ENCODE measurements at places on chromosomes 16 and 17. TPM values are rescaled to one million over a fixed set of nuclear protein-coding genes. Genes with fewer than 3 reads are reported as not detected.

FGF11 gene
- polyA plus RNA-seq = 30.4 TPM

- DNase-seq = no peak
Observed at GRCh38 chr17:57415751-57416207, 159.5 kb downstream of the MSI2 start.

GRCh38 chr17:74259667-74260524 lies 14.1 kb upstream of the DNAI2 start:
- no peak for DNase-seq

MPO gene
- polyA plus RNA-seq = not detected

- DNase-seq = no peak
Observed at GRCh38 chr17:2198927-2199326, 104.7 kb downstream of the SMG6 start.

CDH5 gene
- polyA plus RNA-seq = 0.05 TPM

WNT9B gene
- 0.12 TPM for polyA plus RNA-seq

DNA sequence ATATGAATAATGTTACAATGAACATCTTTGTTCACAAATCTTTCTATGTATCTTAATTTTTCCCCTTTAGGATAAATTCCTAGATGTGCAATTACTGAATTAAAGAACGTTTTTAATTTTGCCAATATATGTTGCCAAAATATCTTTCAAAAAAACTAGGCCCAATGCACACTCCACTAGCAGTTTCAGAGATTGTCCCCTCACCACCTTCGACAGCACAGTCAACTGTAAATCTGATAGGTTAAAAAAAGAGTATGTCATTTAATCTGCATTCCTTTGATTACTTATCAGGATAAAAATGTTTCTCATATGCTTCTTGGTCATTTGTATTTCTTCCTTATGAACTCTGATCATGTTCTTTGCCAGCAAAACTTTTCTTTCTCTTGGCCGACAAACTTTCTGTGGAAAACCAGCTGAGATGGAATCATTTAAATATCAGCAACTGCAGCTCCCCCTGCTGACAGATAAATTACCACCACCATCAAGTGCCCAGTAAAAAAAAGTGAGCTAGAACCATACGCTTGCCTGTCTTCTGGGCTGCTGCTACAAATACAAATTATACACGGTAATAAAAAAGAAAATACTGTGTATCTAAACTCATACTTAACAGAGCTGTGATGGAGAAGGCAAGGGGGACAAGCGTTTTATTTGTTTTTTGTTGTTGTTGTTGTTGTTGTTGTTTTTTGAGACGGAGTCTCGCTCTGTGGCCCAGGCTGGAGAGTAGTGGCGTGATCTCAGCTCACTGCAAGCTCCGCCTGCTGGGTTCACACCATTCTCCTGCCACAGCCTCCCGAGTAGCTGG lies 19.6 kb upstream of the KANSL1 start:
- no peak for DNase-seq

- no peak for DNase-seq
Observed at GRCh38 chr17:74935585-74936469, at the start of gene OTOP3. Gene OTOP3, plus strand, starts transcription at chr17:74935898. Its CDS starts 24 bp downstream, at chr17:74935922.

- DNase-seq = peak; percentile 90
Observed at GRCh38 chr17:7687072-7687907, at the start of gene TP53. Gene TP53, minus strand, starts transcription at chr17:7687490. Its CDS starts 10,896 bp downstream, at chr17:7676594.

- DNase-seq = no peak
Observed at GRCh38 chr17:7867881-7868329, 10.1 kb downstream of the CYB5D1 start.

- DNase-seq = no peak
Observed at GRCh38 chr16:20726661-20727060, 15.0 kb downstream of the THUMPD1 start.

DNA sequence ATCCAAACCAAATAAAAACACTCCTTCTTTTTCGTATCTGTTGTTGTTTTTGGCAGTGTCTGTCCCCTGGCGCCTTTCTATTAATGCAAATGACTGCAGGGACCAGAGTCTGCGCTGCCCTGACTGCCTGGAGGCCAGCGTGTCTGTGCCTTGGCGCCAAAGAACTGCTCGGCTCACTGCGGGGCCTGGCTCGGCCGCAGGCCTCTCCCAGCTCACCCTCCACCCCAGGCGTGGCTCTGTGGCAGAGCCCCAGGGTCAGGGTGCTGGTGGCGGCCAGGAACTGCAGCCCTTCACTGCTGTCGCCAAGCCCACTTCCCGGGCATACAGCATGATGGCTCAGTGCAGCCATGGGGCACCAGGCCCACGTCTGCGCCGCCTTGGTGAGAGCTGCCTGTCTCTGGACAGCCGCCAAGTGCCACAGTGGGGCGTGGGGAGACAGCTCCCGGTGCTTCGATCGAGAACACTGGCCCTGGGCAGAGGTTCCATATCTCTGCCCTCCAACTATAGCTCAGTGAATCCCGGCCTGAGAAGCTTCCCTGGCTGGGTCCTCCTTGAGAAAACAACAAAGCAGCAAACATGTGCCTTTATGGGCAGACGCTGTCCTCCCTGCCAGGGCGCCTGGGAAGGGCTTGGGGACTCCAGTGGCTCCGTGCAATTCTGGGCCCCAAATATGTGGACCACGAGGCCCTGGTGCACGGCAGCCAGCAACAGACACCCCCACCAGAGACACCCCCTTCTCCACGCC lies 11.1 kb downstream of the CANT1 start:
- DNase-seq = no peak

RCVRN gene
- not detected for polyA plus RNA-seq

GRCh38 chr17:78005452-78006171 lies 47.1 kb downstream of the TNRC6C start:
- no peak for DNase-seq

- no peak for DNase-seq
Observed at GRCh38 chr16:73059779-73060615, 12.1 kb upstream of the ZFHX3 start.

MYO1C gene
- 101 TPM for polyA plus RNA-seq

GRCh38 chr16:23274968-23275367 lies 27.1 kb upstream of the SCNN1B start:
- DNase-seq = no peak

- DNase-seq = no peak
Observed at GRCh38 chr16:82603784-82604411, 22.9 kb upstream of the CDH13 start.

- no peak for DNase-seq
Observed at GRCh38 chr17:8820311-8821010, 21.3 kb upstream of the MFSD6L start.

GFAP gene
- 0.14 TPM for polyA plus RNA-seq

SLC43A2 gene
- 12.7 TPM for polyA plus RNA-seq

DNA sequence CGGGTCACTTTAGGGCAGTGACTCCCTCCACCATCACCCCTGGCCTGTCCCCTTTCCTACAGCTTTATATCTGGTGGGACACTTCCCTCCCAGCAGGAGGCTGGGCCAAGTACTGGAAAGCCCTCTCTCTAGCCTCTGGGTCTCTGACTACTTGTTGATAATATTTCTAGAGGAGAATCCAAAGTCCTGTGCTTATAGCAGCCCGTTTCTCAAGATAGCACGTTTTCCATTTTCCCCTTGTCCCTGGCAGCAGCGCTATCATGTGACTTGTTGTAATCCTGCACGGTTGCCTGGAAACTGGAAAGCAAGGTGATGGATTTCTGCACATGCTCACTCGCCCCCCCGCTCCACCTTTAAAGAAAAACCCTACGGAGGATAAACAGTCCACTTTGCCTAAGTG lies 3.3 kb upstream of the AXIN2 start:
- DNase-seq = no peak

DNA sequence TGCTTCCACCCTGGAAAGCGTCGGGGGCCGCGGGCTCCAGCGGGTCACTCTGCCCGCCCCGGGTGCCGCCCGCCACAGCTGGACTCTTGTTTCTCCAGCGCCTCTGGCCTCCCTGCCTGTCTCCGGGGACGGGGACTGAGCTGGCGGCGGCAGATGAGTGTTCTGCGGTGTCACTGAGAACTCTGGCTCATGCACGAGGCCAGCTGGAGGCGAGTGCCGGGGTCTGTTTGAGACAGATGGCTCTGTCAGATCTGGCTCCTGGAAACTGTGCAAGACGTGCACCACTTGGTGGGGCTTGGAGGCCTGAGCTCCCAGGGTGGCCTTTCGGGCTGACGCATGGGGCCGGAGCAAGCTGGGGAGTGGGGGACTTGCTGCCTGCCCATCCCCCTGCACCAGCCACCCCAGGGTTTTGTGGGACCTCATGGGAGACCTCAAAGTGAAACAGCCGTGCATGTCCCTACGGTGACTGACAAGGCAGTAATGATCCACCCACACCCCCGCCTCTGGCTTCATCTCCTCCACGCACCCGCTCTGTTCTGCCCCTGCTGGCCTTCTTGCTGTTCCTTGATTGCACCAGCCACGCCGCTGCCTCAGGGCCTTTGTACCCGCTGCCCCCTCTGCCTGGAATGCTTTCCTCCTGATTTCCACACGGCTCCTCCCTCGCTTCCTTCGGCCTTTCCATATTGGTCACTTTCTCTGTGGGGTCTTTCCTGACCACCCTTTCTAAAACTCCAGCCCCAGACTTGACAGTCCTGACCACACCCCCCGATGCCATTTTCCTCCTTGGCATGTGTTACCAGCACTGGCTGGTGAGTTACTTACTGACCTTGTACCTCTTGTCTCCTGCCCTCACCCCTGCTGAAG lies 174.9 kb upstream of the CIBAR2 start:
- no peak for DNase-seq

DNA sequence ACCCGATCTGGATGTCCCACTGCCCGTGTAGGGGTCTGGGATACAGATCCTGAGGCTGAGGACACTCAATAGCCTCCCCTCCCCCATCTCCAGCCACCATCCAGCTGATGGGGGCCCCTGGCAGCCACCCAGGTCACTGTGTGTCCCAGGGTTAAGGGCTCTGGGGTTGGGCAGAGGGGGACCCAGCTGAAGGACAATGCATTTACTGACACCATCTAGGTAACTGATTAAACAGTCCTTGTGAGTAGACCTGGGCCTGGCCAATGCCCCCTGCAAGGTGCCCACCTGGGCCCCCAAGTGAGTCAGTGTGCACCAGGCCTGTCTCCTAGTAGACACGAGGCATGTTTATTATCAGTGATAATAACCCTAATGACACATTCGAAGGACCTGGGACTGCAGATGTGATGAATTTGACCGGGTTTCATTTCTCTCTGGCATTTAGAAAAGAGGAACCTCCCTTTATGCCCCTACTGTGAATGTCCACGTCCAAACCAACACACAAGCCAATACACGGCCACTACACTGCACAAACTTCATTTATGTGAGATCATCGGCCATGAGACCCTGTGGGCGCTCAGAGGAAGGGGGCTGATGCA lies 261.9 kb upstream of the FOXF1 start:
- no peak for DNase-seq

DNA sequence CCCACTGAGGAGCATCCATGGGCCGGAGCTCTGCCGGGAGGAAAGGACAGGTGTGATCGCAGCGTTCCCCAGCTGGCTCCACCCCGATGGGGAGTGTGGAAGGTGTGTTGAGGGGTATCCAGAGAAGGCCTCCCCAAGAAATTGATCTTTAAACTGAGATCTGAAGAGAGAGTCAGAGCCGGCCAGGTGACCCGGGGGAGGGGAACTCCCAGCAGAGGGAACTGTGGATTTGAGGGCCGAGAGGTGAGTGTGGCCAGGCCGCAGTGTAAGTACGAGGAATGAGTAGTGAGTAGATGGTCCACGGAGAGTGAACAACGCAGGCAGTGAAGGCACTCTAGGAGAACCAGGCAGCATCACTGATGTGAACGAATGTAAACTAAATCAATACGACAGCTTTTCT lies 80.2 kb downstream of the RPTOR start:
- no peak for DNase-seq

DNA sequence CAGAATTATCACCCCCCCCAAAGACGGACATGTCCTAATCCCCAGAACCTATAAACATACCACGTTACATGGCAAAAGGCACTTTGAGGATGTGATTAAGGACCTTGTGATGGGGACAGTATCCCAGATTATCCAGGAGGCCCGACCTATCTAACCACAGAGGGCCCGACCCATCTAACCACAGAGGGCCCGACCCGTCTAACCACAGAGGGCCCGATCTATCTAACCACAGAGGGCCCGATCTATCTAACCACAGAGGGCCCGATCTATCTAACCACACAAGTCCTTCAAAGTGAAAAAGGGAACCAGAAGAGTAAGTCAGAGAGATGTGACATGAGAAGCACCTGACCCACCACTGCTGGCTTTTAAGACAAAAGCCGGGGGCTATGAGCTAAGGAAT lies 56.8 kb downstream of the ANKFY1 start:
- no peak for DNase-seq

MT4 gene
- not detected for polyA plus RNA-seq
